GM18507 (cell line): ENCODE measurements at places on chromosomes 12 and 14.
A peak's percentile ranks its signal among the peaks of the same experiment; 100 is the strongest.

DNA sequence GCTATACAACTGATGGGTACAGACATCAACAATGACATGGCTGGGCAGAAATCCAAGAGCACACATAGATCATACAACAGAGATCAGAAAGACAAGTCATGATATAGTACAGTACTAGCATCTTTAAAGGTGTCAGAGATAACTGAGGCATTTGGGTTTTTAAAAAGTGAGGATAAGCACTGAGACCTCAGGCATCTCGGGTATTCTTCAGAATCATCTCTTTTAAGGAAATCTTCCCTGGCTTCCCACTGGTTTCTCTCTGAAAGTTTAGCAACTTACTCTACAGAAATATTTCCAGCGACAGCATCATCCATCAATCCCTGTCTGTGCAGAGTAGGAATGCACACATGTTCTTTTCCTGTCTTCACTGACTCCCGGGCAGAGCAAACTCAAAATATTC, 93.2 kb upstream of the PARP11 start:
- no peak for DNase-seq

- DNase-seq = no peak
These were observed 2.4 kb upstream of the NRL start for GRCh38 chr14:24117179-24117578.

DNA sequence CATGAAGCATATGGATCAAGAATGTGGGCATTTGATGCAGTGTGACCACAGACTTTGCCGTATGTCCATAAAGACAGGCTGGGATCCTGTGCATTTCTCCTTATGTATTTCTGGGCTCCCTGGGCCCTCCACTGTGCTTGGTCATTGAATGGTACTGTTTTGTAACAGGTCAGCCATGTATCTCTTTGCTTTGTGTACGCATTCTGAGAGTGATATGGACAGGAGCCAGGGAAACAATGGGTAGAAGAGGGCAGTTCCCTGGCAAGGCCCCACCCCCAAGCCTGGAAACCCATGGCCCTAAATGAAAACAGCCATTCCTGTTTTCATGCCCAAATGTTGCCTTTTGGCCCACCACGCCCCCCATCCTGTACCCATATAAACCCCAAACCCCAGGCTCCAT, 15.2 kb upstream of the FBXO34 start:
- no peak for DNase-seq

DNA sequence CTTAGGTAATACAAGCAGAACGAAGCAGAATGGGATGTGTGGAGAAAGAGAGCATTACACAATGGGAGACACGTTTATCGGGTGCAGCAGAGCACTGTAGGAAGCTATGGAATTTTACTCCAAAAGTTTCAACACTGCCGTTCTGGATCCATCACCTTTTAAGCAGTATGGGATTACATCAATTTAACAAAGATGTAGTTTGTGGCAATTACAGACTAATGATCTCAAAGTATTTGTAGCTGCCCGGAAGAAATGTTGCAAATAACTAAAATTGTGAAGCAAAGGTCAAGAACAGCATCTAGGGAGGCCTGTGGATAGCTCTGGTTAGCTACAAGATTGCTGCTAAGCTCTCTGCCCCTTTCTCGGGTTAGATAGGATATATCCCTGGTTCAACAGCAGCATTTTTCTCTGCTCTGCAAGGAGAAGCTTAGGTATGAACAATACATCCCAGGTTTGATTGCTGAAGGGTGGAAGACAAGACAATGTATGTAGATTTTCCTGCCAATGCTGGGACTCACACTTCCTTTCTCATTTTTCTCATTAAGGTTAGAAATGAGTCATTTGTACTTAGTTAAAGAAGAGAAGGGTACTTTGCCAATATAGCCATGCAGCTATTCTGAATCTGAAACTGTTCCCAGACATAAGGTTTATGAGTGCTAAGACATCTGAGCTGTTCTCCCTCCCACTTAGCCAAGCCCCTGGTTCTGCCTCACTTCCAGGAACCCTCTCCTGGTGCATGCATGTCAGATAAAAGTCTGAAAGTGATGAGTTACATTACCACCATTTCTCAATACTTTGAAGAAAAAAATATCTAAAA, 75.0 kb upstream of the HIF1A start:
- no peak for DNase-seq

- DNase-seq = no peak
These were observed 78.2 kb upstream of the SLC24A4 start for GRCh38 chr14:92244805-92245204.

DNA sequence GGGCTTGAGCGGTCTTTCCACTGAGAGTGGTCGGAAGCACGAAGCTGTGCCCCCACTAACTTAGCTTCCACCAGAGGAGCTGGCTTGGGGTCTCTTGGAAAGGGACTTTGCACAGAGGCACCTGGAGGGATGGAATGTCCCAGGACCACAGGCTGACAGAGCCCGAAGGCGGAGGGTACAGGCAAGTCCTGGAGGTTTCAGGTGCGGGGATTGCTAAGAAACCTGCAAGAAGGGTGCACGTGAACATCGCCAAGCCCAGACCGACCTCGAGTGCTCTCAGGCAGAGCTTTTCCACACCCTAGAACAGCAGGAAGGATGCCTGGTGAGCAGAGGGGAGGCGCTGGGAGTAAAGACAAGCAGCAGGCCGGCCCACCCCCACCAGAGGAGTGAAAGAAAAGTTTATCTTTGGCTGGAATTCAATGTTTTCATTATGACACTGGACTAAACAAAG, 61.6 kb downstream of the SERPINA3 start:
- no peak for DNase-seq

- DNase-seq = no peak
These were observed 23.0 kb upstream of the RAB21 start for GRCh38 chr12:71731439-71732356.

- no peak for DNase-seq
These were observed 290.7 kb upstream of the AMIGO2 start for GRCh38 chr12:47370421-47370820.

GRCh38 chr12:64387197-64387816, 3.3 kb downstream of the C12orf56 start:
- DNase-seq = no peak

DNA sequence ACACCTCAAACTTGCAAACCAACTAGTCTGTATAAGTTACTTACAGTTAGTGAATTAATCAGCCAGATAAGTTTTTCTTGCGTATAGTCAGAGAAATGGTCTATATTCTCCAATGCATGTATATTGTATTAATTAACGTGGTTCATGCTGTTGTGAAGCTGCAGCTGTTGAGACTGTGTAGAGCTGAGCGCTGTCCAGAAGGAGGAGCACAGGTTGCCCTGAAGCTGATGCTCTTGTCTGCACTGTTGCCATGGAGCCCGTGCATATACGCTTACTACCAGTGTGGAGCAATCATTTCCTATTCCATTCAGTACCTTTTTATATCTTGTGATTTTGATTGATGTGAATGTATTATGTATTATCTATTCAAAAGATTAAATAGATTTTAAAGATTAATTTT, 74.3 kb upstream of the ARID2 start:
- DNase-seq = peak; percentile 7

GRCh38 chr12:66156654-66157053, 13.1 kb downstream of the TMBIM4 start:
- no peak for DNase-seq

GRCh38 chr12:91319071-91319760, 136.6 kb upstream of the DCN start:
- DNase-seq = no peak

DNA sequence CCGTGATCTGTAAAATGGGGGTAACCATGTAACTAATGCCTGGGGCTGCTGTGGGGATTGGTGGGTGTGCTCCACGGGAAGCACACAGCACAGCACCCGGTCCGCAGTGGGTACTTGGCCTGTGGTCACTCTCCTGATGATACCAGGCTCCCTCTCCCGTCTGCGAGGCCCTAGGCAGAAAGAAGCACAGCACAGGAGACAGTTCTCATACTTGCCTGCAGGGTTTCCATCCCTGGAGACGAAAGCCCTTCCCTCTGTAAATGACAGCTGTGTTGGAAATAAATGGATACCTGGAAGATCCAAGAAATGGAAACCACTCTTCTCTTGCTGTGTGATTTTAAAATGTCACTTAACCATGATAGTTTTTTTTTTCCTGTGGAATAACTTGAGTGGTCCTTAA, 7.9 kb upstream of the PRMT8 start:
- DNase-seq = no peak

- peak; percentile 84 for DNase-seq
These were observed 3.3 kb upstream of the EXOC3L4 start for GRCh38 chr14:103091041-103091882.

- DNase-seq = no peak
These were observed 41.2 kb downstream of the SLC38A1 start for GRCh38 chr12:46227616-46228015.

- no peak for DNase-seq
These were observed 174.0 kb downstream of the SLC2A13 start for GRCh38 chr12:39931857-39932256.

GRCh38 chr14:74867673-74868072, 8.3 kb downstream of the PROX2 start:
- DNase-seq = no peak

GRCh38 chr14:77238356-77238755, 32.6 kb downstream of the NGB start:
- DNase-seq = no peak

GRCh38 chr14:30340495-30340894, 218.5 kb upstream of the G2E3 start:
- no peak for DNase-seq

DNA sequence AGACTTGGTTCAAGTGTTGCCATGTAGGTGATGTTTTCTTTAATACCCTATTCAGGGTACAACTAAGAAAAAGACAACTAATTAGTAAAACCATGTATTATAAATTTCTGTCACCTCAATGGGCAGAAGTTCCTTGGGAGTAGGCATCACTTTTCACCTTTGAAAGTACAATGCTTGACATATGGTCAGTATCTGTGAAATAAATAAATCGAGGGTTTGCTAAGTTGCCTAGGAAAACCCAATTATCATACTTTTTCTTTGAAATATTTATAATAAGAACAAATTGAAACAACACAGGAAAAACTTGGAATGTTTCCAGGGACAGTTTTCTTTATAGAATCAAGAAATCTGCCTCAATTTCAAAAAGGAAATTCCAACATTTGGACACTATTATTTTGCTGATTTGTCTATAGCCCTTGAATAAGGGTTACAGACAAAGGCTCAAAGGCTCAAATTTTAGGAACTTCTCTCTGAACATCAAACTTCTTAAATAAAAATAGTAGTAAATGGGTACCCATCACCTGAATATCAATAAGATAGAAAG, 13.7 kb downstream of the FGD6 start:
- no peak for DNase-seq

DNA sequence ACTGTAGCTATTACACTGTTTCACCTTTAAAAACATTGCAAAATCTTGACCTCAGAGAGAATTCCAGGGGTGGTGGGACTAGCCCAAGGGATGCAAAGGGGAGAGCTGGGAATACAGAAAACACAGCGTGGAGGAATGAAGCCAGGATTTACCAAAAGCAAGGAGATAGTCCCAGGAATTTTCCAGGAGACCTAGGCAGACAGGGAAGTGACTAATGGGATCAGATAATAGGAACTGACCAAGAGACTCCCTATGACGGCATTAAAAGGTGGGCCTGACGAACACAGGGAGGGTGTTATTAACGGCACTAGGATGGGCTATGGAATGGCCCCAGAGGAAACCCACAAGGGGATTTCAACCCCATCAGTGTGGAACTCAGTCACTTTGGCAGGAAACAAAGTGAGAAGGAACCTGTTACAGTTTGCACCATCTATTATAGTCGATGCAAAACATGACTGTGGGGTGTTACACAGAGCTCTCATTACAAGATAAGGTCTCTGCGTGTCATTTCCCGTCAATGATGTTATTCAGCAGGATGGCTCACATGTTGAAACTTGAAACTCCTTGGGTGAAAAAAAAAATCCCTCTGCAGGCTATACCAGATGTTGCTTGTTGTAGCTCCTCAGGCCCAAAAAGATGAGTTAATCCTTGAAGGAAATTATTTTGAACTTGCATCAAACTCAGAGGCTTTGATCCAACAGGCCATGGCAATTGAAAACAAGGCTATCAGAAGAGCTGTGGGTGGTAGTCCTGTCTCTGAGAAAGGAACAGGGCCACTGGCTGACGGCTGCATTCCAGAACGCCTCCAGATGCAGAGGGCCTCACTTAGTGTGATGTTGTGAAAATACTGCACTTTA, 58.7 kb downstream of the DRAM1 start:
- no peak for DNase-seq

GRCh38 chr14:63301891-63302534, 16.7 kb downstream of the GPHB5 start:
- no peak for DNase-seq

DNA sequence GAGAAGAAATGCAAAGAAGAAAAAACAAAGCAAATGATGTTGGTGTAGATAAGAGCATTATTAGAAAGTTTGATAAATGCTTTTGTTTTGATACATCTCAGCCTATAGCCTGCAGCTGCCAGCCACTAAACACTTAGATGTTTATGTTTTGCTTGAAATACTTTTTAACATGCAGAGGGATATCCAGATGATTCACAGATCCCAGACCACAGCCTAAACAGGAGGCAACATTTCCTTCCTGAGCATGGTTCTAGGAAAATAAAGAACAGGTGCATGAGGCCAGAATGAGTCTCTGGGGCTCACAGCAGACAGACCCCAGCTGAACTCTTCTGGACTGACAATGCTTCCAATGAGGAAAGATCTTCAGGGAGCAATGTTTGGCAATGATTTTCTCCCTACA, 103.7 kb upstream of the EEA1 start:
- no peak for DNase-seq

GRCh38 chr12:53078425-53079225, 565 bp downstream of the SPRYD3 start:
- DNase-seq = no peak

DNA sequence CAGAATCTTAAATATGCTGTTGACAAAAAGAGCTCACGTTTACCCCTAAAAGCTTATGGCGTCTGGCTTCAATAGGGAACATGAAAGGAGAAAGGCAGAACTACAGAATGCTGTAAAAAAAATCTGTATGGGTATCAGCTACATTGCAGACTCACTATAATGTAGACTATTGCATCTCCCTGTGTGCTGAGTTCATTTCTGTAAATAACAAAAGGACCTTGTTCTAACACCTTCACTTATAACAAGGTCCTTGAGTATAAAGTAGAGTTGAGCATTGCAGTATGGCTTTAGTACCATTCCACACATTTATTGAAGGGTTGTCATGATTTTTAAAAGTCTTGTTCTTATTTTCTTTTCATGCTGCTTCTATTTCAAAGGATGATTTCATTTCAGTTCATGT, 165.3 kb downstream of the NPAS3 start:
- DNase-seq = no peak
